Omental fat pad (tissue), 4 donors: ENCODE measurements at places on chromosomes 2 and 18. TPM values are rescaled to one million over a fixed set of nuclear protein-coding genes. Genes with fewer than 3 reads are reported as not detected.

- DNase-seq: no peak
Observed at GRCh38 chr2:225122583-225123486, 80.6 kb upstream of the DOCK10 start.

DNA sequence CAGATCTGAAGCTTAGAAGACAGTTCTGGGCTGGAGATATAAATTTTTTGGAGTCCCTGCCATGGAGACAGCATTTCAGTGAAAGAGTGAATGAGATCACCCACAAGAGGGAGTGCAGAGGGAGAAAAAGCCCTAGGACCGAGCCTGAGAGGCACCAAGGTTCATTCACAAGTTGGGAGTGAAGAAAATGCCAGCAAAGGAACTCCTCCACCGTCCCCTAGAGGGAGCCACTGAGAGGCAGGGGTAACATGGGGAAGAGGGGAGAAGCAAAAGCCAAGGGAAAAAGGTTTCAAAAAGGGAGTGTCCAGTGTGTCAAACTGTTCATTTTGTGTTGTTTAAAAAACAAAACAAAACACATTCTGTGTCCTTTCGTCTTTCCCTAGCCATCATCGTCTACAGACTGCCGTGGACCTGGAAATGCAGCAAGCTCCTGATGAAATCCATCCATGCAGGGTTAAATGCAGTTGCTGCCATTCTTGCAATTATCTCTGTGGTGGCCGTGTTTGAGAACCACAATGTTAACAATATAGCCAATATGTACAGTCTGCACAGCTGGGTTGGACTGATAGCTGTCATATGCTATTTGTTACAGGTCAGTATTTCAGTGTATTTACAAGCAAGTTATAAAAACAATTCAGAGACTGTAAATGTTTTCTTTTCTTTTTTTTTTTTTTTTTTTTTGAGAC lies 19.1 kb downstream of the CYBRD1 start:
- DNase-seq: no peak

The SEPTIN2 gene
- total RNA-seq: 315 TPM

DNA sequence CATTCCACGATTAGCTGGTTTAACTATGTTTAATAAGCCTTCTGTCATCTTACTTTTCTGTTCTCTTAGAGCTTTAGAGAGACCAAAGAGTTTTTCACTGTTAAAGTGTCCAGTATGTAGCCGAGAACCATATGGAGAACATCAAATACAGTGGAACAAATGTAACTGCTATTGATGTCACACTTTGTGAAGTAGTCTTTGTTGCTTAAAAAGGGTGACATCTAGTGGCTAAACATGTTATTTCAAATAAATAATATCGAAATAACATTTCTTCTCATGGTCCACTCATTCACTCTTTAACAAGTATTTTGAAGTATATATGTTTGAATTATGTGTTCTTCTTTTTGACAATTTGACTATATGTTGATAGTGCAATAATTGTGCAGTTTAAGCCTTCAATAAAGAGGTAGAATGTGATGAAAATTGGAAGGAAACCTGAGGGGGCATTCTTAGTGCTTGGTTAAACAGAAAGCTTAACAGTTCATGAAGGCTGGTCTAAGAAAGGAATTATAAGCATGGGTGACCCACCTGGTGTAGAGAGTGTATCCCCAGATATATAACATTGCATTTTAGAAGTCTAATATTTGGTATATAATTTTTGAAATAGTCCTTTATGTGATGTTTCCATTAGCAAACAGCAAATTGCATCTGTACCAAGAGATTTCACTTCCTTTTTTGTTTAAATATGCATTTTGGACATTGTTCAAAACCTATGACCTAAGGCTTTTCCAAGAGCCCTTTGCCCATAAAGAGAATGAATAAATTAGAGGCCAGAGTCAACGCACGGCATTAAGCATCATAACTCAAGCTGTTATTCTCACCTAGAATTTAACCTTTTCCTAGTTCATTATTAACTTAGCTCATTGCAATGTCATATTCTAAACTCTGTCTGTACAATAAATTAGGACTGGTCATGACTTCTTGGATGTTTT lies 112.1 kb downstream of the KYNU start:
- no peak for DNase-seq

DNA sequence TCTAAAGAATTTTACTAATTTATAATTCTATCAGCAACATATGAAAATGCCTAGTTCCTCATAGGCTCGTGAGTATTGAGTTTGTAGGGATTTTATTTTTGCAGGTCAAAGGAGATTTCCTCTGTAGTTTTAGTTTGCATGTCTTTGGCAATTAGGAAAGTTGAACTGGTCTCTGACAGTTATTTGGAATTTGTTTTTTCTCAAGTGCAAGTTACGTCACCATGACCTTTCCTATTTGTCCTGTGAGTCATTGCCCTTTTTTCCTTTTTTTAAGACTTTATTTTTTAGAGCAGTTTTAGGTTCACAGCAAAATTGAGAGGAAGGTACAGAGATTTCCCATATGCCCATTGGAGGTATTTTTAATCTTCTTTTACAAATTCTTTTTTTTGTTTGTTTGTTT lies 29.0 kb downstream of the RAMP1 start:
- no peak for DNase-seq

DNA sequence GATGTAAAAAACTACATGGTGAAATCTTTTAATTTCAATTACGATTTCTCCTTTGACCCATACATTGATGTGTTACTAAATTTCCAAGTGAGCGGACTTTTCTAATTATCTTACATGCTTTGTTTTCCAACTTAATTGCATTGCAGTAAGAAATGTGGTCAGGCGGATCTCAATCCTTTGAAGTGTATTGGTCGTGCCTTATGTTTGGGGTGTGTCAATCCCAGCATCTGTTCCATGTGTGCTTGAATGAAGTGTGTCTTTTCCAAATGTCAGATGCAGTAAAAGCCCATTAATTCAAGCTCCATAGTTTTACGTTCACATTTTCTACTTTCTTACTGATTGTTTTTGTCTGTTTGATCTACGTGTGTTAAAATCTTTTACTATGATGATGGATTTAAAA lies 113.1 kb downstream of the UXS1 start:
- DNase-seq: no peak

The PDE6D gene
- 20.7 TPM for total RNA-seq

- no peak for DNase-seq
Observed at GRCh38 chr18:31576670-31577069, 15.0 kb upstream of the TTR start.

DNA sequence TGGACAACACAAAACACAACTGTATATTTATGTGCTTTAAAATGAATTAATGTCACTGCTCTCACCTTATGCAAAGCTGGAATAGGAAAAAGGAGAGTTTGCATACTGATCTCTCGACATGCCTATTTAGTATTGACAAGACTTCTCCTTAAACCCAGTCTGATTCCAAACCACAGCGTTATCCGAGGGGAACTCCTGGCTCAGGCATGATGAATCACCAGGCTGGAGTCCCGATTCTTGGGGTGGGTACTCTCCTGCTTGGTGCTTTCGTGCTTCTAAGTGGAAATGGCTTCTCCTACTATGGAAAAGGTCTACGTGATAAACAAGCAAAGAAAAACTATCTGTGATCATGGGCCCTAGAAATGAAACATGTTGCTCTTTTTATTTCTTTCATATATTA lies 88.9 kb upstream of the SLC35G4 start:
- DNase-seq: no peak

- DNase-seq: no peak
Observed at GRCh38 chr2:130966775-130967490, 126.3 kb downstream of the FAM168B start.

- no peak for DNase-seq
Observed at GRCh38 chr2:185939858-185940257, 201.3 kb downstream of the FSIP2 start.

GRCh38 chr18:75208155-75208835 lies 644 bp downstream of the PTGR3 start:
- DNase-seq: no peak

The EN1 gene
- 0.50 TPM for total RNA-seq

DNA sequence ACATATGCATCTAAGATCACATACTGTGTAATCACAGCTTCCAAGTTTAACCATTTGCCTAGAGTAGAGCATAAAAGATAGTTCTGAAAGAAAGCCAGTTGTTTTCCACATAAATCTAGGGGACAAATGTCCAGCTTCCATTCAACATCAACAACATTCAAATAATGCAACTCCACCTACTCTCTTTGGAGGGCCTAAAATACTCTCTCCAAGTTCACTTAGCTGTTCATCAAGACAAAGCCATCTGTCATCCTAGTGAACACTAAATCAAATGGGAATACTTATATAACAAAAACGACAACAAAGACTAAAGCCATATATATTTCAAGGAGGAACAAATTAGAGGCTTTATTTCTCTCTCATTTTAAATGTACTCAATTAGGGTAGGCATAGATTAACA lies 221.5 kb upstream of the CDH2 start:
- no peak for DNase-seq

DNA sequence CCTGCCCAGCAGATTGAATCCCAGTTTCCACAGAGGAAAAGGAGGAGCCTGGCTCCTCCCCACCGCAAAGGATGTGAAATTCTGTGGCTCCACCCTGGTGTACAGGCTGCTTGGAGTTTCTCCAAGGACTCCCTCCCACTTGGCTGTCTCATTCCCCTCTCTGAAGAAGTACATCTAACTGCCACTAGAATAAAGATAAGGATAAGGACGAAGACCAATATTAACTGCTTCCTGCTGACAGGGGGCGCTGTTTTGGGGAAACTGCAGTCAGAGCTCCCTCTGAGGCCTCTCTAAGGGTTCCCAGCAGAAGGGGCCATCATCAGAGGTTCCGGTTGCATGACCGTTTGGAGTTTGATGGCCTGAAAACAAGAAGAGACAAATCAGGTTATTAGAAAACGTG lies 790.9 kb downstream of the CPS1 start:
- no peak for DNase-seq

The KRCC1 gene
- total RNA-seq: 37.8 TPM

DNA sequence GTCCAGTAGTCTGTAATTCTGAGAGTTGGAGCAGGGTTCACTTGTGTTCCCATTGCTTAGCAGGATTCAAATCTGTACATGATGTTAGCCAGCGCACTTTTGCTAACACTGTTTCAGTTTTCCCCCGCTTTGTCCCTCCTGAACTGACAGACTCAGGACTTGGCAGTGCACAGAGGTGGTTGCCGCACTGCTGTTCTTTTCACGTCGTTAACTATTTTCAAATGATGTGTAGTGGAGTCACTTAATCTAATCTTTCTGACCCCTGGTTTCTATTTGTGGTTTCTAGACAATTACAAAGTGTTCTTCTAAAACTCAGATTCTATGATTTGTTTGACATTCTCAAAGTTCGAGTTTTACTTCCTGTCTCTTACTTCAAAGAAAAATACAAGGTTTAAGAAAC lies 234.5 kb downstream of the RBM43 start:
- DNase-seq: no peak

DNA sequence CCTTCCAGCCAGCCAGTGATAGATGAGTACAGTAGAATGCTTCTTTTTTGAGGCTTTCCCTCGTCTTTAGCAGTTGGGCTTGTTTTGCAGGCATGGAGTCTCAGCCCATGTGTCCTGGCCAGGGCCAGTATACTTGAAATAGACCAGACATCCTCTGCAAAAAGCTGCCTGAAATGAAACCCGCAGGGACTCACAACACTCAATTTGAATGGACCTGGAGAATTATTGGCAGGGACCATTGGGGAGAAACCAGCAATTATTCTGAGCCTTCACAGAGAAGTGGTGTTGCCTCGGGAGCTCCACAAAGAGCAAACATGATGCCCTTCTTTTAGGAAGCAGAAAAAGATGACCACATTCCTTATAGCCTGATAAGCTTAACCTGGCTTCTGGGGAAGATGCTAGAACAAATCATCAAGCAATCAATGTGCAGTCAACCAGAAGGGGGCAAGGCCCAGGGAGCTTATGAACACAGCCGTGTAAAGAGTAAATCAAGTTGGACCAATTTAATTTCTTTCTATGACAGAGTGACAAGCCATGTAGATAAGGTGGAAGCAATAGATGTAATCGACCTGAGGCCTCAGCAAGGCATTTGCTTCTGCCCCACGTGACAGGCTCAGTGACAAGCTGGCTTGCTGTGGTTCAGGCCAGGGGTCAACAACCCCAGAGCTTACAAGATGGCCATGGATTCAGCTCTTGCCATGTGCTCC lies 42.1 kb downstream of the BOD1L2 start:
- no peak for DNase-seq

DNA sequence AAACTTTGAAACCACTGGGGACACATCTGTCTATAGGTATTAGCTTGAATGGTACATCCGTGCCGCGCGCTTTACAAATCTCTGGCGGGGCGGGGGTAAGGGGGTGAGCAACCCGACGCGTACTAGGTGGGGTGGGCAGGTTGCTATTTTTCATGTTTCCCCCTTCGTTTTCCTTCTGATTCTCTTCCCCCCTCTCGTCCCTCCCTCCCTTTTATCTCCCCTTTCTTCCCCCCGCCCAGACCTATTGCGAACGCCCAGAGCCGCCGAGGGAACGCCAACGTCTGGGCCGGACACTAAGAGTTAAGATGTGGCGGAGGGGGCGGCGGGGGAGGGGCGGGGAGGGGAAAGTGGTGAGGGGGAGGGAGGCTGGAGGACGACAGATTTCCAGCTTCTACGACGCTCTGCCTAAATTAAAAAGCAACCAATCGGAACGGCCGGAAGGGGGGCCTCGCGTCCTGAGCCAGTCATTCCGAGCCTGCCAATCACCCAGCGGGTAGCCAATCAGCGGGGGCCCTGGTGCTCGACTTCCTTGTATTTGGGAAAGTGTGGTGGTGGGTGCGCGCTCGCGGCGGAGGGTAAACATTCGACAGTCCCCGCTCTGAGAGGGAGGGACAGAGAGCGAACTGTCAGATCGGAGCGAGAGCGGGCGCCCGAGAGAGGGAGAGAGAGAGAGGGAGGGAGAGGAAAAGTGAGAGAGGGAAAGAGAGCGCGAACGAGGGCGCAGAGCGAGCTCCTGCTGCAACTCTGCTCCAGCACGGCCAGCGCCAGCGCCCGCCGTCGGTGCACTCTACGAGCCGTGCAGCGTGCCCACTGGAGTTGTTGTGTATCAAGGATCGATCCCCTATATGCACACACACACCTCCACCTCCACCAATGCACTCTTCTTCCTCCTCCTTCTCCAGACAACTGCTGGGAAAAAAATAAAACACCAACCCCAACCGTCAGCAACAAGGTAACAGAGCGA lies at the start of gene POU3F3:
TSS of gene POU3F3 (plus strand) at position 582 of the 964 bp plus-strand sequence. CDS start 1,396 bp downstream, outside the sequence.
- no peak for DNase-seq

DNA sequence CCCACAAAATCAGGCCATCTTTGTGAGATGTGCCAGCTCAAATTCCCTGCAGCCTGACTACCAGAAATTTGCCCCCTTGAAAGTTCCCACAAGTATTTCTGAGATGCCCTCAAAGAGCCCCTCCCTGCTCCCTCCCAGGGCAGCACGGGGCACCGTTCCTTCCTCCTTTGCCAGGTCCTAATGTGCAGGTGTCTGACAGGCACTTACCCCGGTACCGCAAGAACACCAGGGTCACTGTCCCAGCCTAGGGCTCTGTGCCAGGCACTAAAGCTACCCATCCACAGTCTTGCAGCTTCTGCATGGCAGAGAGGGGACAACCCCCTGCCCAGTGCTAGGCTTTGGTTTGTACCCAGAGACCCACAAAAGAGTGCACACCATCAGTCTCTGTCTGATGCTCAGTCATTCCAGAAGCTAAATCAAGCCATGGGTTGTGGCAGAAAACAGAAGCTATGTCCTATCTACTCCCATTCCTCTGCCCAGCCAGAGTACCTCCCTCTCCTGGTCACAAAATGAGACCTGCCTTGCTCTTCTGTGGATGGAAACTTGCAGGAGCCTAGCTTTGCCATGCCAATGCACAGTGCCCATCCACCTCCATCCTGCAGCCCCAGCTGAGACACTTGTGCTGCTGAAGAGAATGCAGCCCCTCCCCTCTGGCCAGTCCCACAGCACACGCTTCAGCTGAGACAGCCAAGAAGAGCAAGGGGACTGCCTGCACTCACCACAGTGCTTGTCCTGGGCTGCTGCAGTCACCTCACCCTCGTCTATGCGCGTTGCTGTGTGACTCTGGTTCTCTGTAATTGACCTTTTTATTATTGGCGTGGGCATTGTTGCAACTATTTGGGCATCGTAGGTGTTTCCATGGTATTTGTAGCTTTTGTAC lies 48.7 kb downstream of the INPP5D start:
- DNase-seq: no peak

The MPP4 gene
- not detected for total RNA-seq
